Cardiac fibroblast (primary cell): ENCODE measurements at places on chromosomes 1 and 21.
A peak's percentile ranks its signal among the peaks of the same experiment; 100 is the strongest.

GRCh38 chr21:36705679-36706481, 7.0 kb downstream of the SIM2 start:
- no peak for DNase-seq

DNA sequence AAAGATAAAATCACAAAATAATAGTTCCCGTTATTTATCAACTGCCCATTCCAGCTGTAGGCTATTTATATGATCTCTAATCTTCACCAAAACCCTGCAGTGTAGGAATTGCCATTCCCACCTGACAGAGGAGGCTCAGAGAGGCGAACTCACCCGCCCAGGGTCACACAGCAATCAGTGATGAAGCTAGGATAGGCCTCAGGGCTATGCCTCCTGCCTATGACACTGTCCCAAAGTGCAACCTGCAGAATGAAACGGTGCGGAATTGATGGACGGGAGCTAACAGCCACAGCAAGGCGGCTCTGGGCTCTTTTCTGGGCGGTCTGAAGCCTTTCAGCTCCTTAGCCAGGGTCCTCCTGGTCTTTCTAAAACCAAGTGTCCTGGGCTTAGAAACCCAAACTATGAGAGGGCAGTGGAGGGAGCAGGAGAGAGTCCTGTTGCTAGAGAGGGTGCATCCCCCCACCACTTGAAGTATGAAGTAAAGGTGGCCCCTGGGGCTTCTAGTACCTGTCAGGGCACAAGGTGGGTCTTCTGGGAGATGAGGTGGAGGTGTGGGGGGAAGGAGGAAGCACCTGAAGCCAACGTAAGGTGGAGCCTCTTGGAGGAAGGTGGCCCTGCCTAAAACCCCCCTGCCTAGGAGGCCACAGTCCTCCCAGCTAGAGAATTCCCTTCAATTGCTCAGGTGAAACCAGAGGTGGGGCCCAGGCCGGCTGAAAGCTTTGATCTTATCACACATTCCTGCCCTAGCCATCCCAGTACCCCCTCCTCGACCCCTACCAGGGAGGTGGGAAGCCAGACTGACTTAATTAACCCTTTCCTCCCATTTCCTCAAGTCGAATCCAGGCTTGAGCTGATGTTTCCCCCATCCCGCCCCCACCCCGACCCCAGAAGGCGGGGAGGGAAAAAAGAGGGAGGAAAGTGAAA, 14.8 kb downstream of the HSPG2 start:
- DNase-seq: no peak

DNA sequence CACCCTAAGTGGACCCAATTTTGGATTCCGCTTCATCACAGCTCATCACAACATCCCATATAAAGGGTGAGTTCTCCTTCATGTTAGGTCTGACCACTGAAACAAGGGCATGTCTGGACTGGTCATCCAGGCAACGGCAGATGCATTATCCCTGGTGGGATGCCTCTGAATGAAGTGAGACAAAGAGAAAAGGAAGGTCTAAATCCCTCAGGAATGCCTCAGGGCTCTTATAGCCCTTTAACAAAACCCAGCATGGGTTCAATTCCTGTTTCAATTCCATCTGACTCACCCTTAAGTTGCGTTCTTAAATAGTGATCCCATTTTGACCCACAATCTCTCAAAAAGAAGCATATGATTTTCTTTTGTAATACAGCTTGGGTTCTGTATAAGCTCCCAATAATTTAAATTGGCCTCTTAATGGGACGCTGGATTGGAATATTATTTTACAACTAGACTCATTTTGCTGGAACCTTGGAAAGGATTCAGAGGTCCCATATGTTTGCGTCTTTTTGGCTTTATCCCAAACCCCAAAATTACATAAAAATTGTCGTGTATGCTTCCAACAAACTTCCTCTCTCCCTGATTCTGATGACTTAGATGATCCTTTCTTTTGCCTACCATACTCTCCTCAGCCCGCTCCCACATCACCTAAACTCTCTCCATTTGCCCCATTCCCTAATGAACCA, 287.4 kb upstream of the ZP4 start:
- no peak for DNase-seq

DNA sequence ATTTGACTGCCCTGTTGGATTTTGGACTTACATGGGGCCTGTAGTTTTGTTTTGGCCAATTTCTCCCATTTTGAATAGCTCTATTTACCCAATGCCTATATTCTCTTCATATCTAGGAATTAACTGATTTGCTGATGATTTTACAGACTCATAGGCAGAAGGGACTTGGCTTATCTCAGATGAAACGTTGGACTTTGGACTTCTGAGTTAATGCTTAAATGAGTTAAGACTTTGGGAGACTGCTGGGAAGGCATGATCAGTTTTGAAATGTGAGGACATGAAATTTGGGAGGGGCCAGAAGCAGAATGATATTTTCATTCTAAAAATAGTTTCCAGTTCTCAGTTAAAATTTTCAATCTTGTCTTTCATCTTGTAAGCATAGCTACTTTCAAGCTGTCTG, 222.3 kb downstream of the COP1 start:
- no peak for DNase-seq

DNA sequence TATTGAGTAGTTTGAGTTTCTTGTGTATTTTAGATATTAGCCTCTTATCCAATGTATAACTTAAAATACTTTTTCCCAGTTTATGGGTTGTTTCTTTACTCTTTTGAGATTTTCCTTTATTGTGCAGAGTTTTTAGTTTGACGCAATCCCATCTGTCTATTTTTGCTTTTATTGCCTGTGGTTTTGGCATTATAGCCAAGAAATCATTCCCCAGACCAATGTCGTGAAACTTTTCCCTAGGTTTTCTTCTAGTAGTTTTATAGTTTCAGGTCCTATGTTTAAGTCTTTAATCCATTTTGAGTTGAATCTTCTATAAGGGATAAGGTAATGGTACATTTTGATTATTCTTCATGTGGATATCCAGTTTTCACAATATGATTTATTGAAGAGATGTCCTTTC, 87.6 kb downstream of the LEPR start:
- no peak for DNase-seq

DNA sequence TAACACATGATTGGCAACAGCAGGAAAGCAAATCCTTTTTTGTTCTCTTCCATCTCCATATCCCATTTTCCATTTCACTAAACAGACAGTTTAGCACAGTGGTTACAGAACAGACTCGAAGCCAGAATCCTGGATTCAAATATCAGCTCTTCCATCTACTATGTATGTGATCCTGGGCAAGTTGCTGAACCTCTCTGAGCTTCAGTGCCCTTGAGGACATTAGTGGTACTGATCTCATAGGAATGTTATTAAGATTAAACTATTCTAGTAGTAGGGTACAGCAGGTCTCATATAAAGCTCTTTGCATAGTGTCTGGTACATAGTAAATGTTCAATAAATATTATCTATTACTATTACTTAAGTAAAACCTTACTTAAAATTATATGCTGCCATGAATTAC, 13.8 kb upstream of the HHIPL2 start:
- DNase-seq: no peak

DNA sequence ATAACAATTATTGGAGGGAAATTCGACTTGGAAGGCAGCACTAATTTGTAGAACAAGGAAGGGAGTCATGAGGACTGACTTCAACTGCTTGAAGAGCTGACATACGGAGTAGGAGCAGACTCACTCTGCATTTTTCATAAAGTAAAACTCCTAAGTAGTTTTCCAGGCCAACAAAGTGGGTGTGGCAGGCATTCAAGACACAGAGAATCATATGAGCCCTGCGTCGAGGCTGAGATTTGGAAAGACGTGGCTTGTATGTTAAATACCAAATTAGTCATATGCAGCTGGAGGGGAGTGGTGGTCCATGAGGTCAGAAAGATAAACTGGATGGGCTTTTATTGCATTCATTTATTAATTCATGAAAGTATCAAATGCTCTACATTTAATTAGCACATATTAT, 255.7 kb upstream of the JUN start:
- peak; percentile 30 for DNase-seq
